ENCODE measurements at places on chromosomes 3 and 15.

DNA sequence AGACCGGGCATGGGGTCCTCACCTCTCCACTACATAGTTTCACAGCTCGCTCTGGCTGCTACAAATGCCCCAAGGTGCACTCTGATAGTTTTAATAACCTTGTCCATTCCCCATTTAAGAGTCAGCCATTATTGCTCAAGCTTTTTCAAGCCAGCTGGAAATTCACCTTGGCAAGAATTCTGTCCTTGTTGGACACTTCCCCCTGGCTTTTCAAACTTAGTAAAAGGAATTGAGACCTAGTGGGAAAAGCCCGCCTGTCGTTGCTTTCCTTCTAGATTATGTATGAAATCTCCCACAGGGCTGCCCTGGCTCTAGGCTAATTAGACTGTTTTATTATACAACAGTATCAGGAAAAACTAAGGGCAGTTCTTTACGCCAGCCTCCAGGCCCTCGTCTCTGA is 293.7 kb upstream of the GADL1 start:
- no peak for DNase-seq

DNA sequence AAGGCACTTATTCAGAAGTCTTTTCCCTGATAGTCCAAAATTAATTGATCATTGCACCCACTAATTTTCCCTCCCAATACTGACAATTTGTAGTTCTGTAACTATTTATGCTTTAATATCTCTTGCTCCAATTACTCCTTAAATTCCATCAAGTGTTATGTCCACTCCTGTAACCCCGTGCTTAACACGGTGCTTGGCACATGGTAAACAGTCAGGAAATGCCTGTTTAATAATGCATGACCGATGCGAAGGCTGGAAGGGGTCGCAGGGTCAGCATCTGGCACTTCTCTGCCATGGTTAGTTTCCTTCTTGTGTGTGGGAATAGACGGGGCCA is 553 bp upstream of the SEC22A start:
- no peak for DNase-seq

DNA sequence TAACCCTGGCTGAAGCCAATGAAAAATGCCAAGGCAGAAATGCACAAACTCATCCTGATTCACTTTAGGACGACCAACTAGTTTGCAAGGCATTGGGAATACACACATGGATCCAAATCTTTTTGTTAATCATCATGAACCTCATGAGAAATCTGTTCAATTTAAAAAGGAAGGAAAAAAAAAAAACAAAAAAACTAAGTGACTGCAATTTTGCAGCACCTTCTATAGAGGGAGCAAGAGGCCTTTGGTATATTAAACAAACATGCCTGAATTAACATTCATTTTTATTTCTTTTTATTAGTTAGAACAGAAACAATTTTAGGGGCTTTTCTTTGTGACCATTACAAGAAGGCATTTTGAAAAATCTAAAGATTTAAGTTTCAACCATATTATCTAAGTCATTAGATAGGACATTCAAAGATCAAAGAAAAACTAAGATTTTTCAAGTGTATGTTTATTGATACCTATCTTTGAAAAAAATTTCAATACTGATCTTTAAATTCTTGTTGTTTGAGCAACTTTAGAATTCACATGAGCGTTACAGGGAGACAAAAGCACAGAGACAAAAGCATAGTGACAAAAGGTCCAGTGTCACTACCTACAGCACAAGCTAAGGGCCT is 182.4 kb downstream of the CBLB start:
- no peak for DNase-seq

DNA sequence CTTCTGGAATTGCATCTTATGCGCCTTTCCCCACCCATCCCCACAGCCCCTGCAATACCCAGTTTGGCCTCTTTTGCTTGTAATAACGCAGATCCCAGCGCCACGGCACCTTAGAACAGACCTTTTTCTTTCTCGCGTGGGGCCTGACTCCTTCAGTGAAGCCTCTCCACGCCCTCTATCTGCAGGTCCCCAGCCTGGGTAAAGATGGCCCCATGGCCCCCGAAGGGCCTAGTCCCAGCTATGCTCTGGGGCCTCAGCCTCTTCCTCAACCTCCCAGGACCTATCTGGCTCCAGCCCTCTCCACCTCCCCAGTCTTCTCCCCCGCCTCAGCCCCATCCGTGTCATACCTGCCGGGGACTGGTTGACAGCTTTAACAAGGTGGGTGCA is 594 bp downstream of the CRELD1 start:
- no peak for DNase-seq

DNA sequence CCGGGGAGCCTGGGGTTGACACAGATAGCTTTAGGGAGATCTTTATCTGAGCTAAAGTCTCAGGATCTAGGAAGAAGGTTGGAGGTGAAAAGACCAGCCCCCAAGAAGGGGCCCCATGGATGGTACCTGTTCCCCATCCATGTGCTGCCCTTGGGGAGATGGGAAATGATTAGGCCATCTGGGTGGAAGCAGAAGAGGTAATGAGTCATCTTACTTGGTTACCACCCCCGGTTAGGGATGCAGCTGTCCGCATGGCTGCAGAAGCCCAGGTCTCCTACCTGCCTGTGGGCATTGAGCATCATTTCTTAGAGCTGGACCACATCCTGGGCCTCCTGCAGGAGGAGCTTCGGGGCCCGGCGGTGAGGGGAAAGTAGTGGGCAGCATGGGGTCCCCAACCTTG is 3.1 kb upstream of the CPLX3 start:
- DNase-seq = no peak

DNA sequence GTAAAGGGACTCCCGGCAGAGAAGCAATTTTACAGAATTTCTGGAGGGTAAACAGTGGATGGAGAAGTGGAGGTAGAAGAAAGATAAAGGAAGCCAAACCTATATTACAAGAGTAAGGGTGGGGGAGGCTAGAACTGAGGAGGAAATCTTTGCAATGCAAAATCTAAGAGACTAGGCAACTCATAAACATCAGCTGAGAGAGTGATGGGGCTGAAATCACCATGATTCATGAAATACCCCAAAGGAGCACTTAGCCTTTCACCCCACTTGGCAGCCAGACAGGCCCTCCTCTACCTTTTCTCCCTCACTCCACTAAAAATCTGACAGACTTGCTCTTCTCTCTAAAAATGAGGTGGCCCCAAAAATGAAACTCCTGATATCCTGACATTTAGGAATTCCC is 19.5 kb upstream of the ZBTB38 start:
- no peak for DNase-seq

- no peak for DNase-seq
These were observed 266.1 kb downstream of the ARRDC4 start for GRCh38 chr15:98226578-98226977.

DNA sequence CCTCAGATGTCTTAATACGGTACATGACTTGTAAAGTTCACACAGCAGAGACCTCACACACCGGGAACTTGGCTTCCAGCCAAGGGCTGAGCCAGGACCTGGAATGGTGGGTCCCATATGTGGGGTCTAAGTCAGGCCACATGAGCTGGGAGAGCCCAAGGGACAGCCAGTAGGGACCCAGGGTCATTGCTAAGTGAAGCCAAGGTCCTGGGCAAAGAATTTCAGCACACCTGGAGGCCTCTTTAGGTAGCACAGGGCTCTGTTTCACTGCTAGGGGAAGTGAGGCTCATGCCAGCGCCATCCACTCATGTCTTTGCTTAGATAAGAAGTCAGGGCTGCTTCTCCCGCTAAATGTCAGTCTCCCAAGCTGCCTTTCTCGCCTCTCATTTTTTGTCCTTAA is 116.6 kb upstream of the TLE3 start:
- no peak for DNase-seq

- DNase-seq = no peak
These were observed 133.8 kb downstream of the GREM1 start for GRCh38 chr15:32851572-32851971.

DNA sequence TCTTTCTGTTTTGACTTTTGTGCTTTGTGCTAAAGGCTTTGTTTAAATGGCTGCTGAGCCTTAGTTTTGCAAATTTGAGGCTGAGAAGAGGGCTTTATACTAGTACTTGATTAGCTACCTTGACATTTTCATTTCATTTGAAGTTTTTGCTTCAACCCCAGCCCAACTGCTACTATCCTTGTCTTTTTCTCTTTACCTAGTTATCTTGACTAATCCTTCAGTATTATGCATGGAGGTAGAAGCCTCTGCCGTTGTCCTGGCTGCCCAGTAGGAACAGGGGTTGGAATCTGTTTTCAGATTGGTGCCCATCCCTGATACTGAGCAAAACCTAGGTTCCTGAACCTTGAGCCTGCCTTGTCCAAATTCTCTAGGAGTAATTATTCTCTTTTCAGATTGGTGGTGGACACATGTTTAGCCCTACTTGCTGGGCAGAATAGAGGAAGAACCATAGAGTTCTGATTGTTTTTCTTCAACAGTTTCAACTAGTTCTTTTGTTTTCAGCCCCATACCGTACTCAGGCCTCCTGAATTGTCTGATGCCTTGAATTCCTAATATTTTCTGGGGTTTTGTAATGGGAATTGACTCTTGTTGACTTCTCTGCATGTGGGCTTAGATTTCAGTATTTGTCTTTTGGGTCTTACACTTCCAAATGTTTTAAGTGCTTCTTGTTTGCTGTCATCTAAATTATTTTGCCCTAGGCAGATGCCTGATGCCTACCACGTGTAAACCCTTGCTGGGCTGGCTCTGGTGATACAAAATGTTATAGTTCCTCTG is 143.2 kb downstream of the DOCK3 start:
- DNase-seq = no peak

GRCh38 chr3:31384117-31384516 is 148.6 kb upstream of the STT3B start:
- no peak for DNase-seq

DNA sequence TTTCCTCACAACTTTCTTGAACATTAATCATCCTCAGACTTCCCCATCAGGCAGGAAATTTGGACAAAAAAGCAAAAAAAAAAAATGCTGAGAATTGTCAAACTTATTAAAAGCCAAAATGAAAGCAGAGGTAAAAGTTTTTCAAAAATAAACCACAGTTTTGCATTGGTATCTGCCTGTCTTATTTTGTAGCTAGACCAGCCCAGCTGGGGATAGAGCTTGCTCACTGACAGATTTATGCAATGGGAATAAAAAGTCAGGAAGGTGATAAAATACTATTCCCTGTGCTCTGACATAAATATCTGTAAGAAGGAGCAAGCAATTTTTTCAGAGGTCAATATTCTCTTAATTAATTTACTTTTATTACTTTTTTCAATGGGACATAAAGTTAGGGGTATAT is 1006.7 kb upstream of the ALCAM start:
- no peak for DNase-seq

DNA sequence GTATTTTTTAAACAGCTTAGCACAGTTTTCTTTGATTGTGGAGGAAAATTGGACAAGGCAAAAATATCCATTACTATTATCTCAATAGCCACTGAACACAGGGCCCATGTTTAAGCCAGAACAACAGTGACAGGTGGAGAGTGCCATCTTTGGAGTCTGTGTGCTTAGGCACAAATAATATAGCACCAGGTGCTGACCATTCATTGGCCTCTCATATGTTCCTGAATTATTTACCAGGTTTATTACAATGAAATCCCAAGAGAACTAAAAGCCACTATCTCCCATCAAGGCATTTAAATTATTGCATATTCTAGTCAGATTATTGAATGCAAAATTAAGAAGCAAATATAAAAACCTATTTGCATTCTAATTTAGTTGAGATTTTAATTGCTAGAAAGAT is 39.6 kb downstream of the GPR156 start:
- DNase-seq = no peak

DNA sequence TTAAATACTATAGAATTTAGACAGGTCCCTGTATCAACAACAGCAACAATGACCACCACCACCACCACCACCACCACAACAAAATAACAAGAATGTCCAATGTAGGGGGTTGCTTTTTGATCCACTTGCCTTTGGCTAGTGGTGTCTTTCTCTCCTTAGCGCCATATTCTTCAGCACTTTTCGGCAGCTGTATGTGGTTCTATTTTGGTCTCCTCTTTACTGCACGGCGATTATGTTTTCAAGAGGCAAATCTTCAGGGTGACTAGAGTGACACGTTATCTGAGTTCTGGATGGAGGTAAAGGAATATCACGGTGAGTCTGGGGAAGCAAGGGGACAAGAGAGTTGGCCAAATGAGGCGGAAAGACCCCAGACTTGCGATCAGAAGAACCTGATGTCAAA is 56.1 kb downstream of the ST6GAL1 start:
- DNase-seq = no peak
